Omental fat pad (tissue), 4 donors: ENCODE measurements at places on chromosomes 13 and 19.

GRCh38 chr19:18943465-18943864 is 2.4 kb upstream of the HOMER3 start:
- DNase-seq, result no peak

DNA sequence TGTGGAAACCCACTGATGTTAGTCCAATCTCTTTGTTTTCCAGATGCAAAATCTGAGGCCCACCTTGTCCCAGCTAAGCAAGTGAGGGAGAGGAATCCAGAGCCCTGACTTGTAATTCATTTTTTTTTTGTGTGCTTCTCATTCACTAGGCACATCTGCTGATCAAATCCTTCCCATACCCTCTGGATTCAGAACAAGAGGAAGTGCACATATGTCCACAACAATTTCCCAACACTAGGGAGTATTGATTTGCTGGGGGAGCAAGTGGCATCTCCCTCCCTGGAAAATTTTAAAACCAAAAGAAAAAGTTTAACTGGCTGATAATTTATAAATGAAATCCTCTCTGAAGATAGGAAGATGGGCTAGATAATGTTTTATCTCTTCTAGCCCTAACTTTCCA is 94.6 kb upstream of the RFC3 start:
- DNase-seq, result no peak

DNA sequence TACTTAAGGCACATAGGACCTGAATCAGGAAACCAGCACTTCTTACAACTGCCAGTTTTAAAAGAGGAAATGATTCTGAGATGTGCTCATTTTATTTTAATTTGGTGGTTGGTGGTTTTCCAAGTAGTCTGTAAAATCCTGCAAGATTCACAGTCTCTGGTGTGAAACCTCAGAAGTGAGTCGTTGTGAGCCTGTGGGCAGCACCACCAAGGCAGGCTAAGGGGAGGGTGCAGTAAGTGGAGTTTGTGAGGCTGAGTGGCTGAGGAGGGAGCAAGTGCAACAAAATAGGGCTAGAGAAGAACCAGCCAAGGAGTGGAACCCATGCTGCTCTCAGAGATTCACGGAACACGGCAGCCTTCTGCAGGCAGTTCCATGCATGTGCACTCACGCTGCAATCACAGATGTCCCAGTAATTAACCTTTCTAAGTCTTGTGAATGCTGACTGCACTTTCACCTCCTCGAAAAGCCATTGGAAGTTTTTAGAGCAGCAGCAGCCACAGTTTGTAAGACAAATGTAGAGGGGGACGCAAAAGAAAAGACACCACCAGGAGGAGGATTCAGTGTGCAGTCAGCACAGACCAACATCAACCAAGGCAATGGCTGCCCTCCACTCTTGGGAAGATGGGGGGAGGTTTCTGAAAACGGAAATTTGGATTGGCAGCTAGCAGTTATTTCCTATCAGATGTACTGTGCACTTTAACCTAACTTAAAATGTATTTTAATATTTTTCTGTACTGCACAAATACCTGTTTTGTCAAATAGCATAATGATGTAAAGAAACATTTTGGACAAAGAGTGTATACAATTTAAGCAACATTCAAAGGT is 44.9 kb downstream of the ESD start:
- no peak for DNase-seq

DNA sequence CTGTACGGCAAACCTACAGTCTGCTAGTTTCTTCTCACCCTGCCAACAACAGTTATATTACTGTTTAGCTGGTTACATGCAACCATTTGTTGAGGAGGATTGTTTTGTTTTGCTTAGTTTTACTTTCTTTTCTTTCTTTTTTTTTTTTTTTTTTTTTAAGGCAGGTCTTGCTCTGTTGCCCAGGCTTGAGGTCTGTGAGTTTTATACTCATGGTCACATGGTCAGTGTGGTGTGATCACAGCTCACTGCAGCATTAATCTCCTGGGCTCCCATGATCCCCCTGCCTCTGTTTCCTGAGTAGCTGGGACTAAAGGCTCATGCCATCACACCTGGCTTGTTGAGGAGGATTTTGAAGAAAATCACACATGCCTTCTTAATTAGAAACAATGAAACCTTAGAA is 505.6 kb downstream of the GPC5 start:
- DNase-seq, result no peak

GRCh38 chr19:43628646-43629326 is 9.4 kb upstream of the ZNF428 start:
- DNase-seq, result no peak
